Adipocyte (in vitro differentiated cells): ENCODE measurements at places on chromosomes 12 and 14.

- DNase-seq = peak; percentile 57
Measured at GRCh38 chr12:51922762-51923505, 15.6 kb downstream of the ACVRL1 start.

DNA sequence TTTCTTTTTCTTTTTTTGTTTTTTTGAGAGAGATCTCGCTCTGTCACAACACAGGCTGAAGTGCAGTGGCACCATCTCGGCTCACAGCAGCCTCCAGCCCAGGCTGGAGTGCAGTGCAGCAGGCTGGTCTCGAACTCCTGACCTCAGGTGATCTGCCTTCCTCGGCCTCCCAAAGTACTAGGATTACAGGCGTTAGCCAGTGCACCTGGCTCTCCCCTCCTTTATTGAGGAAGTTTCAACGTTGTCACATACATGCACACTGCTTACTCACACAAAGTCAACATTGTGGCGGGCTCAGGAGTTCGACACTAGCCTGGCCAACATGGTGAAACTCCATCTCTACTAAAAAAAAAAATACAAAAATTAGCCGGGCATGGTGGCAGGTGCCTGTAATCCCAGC, 32.0 kb downstream of the EAPP start:
- no peak for DNase-seq

DNA sequence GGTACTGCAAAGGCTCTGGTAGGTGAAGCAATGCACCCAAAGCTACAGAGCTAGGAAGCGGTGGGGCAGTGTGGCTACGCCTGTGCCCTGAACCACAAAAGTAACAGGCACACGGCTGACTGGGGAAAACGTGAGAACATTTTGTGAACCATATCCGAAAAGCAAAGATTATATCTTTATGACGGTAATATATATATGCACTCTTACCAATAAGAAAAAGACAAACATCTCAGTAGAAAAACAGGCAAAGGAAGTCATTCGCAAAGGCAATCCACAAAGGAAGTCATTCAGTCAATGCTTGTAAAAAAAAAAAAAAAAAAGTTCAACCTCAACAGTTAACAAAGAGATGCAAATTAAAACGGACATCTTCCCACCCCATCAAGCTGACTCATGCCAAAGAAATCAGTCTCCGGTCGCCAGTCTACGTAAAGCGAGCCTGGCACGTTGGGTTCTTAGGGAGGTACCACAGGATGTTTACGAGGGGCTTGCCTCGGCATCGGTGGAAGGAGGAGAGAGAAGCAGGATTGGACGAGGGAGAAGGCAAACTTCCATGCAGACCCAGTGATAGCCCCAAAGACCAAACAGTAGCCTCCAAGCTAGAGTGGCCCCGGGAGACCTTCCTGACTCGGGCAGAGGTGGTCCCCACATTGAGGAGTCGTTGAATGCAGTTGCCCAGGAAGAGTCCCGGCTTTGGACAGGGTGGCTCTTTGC, 39.4 kb upstream of the PPP2R5C start:
- peak; percentile 16 for DNase-seq

DNA sequence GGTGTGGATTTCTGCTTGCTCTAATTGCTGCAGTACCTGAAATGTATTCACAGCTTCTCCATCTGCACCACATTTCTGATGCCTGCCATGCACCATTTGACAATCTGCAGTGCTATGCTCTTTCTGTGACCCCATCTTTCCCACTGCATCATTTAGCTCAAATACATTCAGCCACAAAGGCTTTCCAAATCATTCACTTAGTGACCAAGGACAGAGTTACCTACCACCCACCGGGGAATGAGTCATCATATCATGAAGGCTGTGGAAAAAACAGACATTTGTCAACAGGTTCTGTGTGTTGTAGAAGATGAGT, 465.5 kb upstream of the ATP2B1 start:
- DNase-seq = peak; percentile 8
